ENCODE measurements at places on chromosomes 3 and 15. TPM values are rescaled to one million over a fixed set of nuclear protein-coding genes. Genes with fewer than 3 reads are reported as not detected.

Gene CRYGS
- 1.1 TPM for total RNA-seq

Gene COL6A5
- total RNA-seq: not detected

Gene ASB14
- 13.4 TPM for total RNA-seq

Gene SCN11A
- 0.05 TPM for total RNA-seq

Gene SLC22A13
- total RNA-seq: not detected

Gene KIF15
- total RNA-seq: 0.73 TPM

Gene USP50
- 0.97 TPM for total RNA-seq

Gene B3GALNT1
- total RNA-seq: 53.8 TPM

Gene CCR8
- not detected for total RNA-seq

Gene ECE2
- not detected for total RNA-seq

Gene GP5
- not detected for total RNA-seq

Gene C3orf70
- 1.5 TPM for total RNA-seq

Gene SH2D7
- total RNA-seq: not detected

Gene CHRM5
- total RNA-seq: not detected

Gene FBXO40
- 207 TPM for total RNA-seq

Gene HRG
- not detected for total RNA-seq

Gene AMOTL2
- total RNA-seq: 63.0 TPM

Gene SLC28A2
- not detected for total RNA-seq
